ENCODE measurements at places on chromosomes 12 and 14. TPM values are rescaled to one million over a fixed set of nuclear protein-coding genes. Genes with fewer than 3 reads are reported as not detected.

DNA sequence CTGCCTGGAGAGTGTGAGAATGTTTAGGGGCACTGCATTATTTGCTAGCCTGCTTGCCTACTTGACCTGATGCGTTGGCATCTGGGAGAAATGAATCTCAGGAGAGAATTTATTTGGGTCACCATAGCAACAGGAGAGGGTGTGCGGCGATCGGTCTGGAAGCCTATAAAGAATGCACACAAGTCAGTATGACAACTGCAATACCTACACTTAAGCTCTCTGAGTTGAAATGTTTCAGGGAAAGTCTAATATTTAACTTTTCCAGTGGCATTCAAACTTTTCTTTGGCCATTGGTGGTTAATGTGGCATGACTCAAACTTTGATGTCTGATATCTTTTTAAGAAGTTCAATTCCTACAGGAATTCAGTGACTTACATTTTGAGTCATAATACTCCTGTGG, 205.1 kb downstream of the NEDD1 start:
- no peak for DNase-seq

GRCh38 chr12:53995002-53995377, 5.0 kb upstream of the HOXC9 start:
- DNase-seq: no peak

- DNase-seq: no peak
Observed at GRCh38 chr14:69092840-69093422, 60.0 kb downstream of the DCAF5 start.

PNP gene
- total RNA-seq: 230 TPM

DNA sequence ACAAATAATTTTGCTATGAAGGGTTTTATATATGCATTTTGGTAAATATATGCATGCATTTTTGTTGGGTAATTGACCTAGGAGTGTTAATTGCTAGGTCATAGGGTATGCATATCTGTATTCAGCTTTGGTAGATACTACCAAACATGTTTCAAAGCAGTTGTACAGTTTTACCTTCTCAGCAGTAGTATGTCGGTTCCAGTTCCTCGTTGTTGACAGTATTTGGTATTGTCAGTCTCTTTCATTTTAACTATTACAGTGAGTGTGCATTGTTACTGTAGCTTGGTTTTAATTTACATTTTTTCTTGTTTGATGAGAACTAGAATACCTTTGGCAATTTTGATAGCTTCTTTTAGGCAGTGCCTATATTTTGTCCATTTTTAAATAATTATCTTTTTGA, 98.9 kb downstream of the ARID2 start:
- DNase-seq: no peak

DNA sequence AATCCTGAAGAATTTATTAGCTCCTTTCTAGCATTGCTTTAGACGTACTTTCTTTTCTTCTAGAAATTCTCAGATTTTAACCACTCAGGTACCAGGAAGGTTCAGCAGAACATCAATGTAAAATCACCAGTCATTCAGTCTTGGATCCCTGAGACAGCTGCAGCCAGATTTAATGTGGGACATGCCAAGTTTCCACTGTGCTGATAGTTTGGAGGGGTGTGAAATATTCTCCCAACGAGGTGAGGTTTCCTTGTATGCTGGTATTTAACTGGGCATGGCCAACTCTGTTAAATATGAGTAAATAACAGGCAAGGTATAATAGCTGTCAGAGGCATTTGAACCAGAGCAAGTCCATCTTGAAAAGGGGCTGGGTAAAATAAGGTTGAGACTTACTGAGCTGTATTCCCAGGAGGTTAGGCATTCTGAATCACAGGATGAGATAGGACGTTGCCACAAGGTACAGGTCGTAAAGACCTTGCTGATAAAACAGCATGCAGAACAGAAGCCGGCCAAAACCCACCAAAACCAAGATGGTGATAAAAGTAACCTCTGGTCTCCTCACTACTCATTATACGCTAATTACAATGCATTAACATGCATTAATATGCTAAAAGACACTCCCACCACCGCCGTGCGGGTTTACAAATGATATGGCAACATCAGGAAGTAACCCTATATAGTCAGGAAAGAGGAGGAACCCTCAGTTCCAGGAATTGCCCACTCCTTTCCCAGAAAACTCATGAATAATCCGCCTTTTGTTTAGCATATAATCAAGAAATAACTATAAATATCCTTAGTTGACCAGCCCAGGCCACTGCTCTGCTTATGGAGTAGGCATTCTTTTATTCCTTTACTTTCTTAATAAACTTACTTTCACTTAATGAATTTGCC, 75.2 kb upstream of the RASSF8 start:
- DNase-seq: no peak
